CD4-positive, CD25-positive, alpha-beta regulatory T cell (primary cell): ENCODE measurements at places on chromosomes 6 and 20. TPM values are rescaled to one million over a fixed set of nuclear protein-coding genes. Genes with fewer than 3 reads are reported as not detected.
A peak's percentile ranks its signal among the peaks of the same experiment; 100 is the strongest.

Gene PSORS1C2
- not detected for total RNA-seq

Gene C20orf141
- not detected for total RNA-seq

- peak; percentile 41 for DNase-seq
Measured at GRCh38 chr6:143536866-143537691, 25.6 kb upstream of the FUCA2 start.

- DNase-seq = no peak
Measured at GRCh38 chr20:52004715-52005114, 186.9 kb downstream of the ZFP64 start.

DNA sequence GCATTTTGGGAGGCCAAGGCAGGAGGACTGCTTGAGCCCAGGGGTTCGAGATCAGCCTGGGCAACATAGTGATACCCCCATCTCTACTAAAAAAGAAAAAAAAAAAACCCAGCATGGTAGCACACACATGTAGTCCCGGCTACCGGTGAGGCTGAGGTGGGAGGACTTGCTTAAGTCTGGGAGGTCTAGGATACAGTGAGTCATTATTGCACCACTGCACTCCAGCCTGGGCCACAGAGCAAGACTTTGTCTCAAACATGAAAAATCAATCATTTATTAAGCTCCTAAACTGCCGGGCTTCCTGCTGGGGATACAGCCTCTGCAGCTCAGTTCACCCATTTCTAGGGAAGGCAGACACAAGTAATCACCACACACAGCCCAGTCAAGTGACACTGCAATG, 7.3 kb upstream of the USP45 start:
- no peak for DNase-seq

- DNase-seq = no peak
Measured at GRCh38 chr20:16538779-16539178, 34.5 kb downstream of the KIF16B start.

DNA sequence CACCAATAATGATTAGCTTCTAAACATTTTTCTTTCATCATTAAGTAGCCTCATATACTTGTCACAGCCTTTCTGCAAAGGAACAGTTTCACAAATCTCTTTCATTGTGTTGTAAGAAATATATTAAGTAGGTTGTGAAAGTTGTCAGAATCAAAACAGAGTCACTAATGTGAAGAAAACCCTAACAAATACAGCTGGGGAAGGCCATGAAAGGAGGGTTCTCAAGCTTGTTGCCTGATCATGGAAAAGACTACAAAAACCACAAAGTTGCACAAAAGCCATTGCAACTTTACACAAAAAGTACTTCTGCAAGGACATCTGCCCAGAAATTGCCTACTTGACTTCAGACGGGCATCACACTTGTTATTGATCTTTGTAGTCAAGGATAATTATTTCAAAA, 216.1 kb downstream of the ALDH8A1 start:
- DNase-seq = no peak

GRCh38 chr6:101502818-101503217, 109.3 kb downstream of the GRIK2 start:
- DNase-seq = no peak

- DNase-seq = no peak
Measured at GRCh38 chr6:163613668-163614067, 199.2 kb downstream of the QKI start.

DNA sequence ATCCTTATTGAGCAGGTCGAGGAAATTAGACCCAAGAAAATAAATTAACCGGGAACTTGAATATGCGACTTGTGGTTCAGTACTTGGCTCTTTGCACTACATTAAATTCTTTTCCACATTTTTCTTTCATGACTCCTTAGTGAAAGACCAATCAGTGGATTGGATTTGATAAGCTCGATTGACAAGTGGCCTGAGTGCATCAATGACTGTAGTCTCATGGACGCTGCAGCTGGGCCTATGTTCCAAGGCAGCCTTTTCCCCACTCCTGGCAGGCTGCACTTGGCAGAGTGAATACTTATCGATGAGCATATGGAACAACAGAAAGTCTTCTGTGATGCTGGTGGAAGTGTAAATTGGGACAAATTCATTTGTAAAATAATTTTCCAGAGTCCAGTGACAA, 210.8 kb upstream of the EXOC2 start:
- DNase-seq = no peak

DNA sequence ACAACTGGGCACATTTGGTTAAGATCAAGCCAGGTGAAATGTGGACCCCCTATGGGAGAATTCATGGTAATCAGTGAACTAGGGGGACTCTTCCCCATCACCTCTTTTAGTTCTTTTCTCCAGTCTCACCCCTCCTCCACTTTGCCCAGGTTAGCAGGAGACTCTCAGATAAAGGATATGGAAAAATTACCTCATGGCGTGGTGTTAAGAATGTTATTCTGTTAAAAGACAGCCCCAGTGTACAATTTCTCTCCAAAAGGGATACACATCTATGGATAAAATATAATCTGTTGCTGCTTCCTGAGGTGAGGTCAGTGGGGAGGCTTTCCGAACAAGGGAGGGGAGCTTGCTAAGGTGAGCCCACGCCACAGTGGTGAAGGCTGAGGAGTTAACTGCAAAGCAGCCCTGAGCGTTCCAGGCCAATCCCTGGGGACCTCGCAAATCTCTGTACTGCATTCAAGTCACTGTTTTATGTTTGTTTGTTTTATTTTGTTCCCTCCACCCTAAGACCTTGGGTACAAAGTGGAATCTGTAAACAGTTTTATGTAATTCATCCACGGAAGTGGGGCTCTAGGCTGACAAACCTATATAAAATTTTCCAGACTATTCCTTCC, 52.0 kb downstream of the ADGRF1 start:
- no peak for DNase-seq

DNA sequence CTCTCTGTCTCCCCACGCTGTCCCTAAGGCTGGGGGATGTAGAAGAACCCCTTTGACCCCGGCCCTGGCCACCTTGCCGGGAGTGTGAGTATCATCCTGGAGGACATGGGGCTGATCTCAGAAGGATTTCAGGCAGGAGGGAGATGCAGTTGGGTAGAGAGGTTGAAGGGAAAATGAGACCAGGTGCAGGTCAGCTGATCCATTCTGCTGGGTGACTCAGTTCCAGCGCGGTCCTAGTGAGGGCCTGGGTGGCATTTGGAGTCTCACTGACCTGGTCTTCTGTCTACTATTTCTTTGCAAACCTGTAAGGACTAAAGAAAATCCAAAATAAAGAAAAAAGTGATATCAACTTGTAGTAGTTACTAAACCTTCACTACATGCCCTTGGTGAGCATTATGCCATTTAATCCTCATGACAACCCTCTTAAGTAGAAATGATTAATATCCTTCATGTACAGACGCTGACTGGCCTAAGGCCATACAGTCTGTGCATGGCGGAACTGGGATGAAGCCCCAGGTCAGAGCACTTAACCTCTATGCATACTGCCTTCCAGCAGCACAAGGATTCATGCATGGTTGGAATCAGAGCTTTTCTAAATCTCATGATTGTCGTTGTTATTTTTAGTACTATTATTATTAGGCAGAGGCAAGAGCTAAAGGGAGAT, 106.3 kb downstream of the ZDHHC14 start:
- DNase-seq = no peak

DNA sequence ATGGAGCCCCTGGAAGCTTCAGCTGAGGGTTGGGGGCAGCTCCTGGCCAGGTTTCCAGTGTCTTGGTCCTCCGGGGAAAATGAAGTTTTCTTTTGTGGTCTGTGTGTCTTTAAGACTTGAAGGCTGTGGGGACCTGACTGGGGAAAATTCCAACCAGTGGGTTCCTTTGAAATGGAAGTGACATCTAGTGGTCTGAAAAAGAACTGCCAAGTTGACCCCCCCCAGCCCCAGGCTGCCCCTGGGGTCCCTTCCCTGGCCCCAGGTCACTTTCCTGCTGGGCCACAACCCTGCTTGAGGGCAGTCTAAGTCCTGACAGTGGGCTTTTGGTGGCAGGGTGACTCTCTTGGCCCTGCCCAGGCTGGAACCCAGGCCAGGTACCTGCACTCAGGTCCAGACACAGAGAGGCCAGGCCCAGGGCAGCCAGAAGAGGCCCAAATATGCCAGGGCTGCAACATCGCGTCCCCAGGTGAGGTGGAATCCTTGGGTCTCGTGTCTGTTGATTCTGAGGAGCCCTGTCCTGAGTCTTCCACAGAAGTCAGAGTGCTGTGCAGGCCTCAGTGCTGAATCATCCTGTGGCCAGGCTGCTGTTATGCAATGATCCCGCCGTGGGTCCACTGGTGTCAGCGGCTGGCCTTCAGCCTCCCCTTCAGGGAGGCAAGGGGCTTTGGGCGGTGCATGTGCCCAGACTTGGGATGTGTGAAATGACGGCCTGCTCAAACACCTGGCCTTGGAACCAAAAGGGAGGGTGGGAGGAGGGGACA, 68.4 kb downstream of the VEGFA start:
- DNase-seq = no peak

DNA sequence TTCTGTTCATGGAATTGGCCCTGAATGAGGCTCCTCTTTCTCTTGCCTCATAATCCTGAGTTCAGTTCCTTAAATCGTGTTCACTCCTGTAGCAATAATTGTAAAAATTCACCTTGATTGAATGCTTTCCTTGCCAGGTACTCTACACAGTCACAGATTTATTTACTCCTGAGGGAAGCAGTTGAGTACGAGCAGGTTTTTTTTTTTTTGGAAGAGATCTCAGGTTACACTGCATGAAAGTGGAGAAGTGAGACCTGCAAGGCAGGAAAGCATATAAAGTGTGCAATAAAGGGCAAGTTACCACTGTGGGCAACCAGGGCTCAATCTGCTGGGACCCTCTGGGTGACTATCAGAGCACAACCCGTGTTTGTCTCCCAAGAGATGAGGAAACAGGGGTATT, 93.0 kb upstream of the DOK5 start:
- DNase-seq = no peak

DNA sequence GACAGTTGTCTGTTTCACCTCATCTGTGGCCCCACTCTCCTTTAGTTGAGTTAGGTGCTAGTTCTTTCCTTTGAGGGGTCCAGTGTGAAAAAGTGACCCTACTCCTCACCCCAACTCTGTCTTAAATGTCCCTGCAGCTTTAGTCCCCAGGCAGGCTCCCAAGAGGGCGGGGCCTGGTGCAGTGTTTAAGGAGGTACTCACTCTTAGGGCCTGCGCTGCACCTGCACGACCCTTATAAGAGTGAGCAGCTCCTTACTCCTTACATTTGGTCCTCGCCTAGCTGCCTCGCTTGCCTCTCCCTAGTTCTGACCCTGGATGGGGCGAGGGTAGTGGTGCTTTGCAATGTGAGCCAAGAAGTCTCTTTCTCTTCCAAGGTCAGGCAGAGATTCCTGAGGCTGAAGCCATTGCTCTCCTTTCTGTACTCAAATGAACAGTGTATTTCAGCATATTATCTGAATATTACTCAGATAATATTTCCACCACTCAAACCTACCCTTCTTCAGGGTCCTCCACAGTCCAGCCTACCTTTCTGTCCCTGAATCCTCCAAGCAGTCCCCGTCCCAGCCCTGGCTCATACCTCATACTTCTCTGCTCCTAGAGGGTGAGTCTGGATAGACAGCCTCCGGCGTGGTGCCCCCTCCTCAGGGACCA, 11.9 kb upstream of the VEGFA start:
- no peak for DNase-seq
